8988T (cell line): ENCODE measurements at places on chromosomes 2 and 18.

- DNase-seq: no peak
Measured at GRCh38 chr2:60000686-60001085, 552.8 kb downstream of the BCL11A start.

- DNase-seq: no peak
Measured at GRCh38 chr2:41234093-41234492, 782.2 kb upstream of the SLC8A1 start.

- DNase-seq: no peak
Measured at GRCh38 chr2:14615760-14616159, 16.8 kb upstream of the LRATD1 start.

DNA sequence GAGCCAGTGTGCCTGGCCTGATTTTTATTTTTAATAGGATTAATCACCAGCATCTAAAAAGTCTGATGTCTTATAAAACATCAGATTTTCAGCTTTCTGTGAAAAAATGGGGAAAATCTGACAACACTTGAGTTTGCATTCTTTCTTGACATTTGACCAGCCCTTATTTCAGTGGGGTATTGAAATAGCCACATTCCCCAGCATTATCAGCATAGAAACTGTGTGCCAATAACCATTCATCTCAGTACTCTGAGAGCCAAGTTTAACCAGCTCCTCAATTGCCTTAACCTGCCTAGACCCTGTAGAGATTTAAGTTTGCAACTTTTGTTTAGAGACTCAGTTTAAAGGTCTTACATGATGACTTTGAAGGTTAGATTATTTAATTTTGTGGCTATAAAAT, 155.0 kb downstream of the CERS6 start:
- no peak for DNase-seq

DNA sequence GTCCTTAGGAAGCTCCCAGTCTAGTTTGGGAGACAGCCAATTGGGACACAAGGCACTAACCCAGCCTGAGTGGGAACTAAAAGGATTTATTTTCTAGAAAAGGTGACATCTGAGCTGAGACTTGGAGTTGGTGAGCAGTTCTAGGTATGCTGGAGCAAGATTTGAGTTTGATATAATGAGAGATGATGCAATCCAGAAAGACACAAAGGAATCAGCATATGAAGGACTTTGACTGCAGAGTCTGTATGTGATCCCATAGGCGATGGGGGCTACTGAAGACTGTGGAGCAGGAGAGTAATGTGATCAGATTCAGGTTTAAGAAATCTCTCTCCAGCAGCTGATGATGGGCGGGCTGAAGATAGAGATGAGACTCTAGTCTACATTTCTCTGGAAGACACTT, 135.1 kb upstream of the MYCN start:
- no peak for DNase-seq
